ENCODE measurements at places on chromosomes 3 and 15.

GRCh38 chr3:55165278-55165677, 237.4 kb upstream of the LRTM1 start:
- DNase-seq: no peak

DNA sequence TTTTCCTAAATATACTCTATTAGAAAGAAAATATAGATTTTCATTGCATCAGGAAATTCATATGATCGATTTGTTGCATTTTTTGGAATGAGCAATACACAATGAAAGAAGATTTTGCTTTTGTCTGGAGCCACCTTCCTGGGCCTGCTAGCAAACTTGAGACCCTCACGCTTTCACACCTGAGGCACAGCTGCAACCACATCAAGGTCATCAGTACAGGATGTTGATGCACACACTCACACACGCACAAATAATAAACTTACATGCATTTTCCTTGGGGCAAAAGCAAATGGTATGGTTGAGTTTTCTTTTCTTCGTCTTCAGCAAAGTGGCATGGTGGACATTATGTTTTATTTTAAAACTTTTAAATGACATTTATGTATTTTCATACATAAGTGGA, 64.8 kb upstream of the SATB1 start:
- no peak for DNase-seq

- DNase-seq: no peak
Observed at GRCh38 chr3:67421912-67422311, 232.5 kb downstream of the SUCLG2 start.

GRCh38 chr3:29758434-29759322, 477.8 kb downstream of the RBMS3 start:
- DNase-seq: no peak

- no peak for DNase-seq
Observed at GRCh38 chr15:38504680-38505467, 50.9 kb downstream of the FAM98B start.

- no peak for DNase-seq
Observed at GRCh38 chr15:70068783-70069565, 28.7 kb downstream of the TLE3 start.

DNA sequence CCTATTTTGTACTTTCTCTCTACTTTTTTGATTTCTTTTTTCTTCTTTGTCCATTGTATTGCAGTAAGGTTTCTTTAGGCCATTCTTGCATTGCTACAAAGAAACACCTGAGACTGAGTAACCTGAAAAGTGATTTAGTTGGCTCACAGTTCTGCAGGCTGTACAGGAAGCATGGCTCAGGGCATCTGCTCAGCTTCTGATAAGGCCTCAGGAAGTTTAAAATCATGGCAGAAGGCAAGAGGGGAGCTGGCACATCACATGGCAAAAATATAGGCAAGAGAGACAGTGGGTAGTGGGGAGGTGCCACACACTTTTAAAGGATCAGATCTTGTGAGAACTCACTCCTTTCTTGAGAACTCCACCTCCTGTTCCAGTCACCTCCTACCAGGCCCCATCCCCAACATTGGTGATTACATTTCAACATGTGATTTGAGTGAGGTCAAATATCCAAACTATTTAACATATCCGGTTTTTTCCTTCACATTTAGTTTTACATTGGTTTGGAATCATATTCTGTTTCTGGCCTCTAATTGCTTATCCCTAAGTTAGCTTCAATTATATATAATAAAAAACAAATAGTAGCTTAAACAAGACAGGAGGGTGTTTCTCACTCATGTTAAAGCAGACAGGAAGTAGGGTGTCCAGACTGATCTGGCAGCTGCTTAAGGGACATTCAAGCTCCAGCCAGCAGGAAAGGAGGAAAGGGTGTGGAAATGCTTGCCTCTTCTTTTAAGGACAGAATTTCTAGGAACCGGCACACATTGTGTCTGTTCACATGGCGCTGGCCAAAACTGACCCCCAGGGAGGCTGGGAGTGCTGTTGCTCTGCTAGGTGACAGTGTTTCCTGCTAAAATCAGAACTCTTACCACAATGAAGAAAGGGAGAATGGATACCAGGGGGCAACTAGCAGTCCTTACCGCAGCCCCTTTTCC, 28.8 kb upstream of the SKOR1 start:
- DNase-seq: no peak

DNA sequence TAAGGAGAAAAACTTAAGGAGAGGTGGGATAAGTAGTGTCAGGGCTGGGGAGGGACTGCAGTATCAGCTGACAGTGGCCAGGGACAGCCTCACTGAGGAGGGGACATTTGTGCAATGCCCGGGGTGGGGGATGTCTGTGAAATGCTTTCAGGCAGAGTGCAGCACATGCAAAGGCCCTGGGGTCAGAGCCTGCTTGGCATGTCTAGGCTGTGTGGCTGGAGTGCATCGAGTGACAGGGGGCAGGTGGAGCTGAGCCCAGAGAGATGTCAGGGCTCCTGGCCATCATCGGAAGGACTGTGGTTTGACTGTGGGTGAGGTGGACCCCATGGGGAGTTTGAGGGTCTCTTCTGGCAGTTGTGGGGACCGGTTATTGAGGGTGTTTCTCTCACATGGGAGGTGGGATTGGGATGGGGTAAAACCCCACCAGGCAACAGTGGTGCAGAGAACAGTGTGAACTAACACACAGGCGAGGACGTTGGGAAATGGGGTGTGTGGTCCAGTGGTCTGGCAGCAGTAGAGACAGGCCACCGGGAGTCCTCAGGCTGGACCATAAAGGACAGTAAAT, 61.2 kb downstream of the FBLN2 start:
- DNase-seq: no peak

DNA sequence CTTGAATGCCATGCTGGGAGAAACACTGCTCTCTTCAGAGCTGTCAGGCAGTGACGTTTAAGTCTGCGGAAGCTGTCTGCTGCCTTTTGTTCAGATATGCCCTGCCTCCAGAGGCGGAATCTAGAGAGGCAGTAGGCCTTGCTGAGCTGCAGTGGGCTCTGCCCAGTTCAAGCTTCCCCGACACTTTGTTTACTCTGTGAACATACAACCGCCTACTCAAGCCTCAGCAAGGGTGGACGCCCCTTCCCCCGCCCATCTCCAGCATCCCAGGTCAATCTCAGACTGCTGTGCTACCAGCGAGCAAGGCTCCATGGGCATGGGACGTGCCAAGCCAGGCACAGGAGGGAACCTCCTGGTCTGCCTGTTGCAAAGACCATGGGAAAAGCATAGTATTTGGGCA, 99.7 kb downstream of the TAFA4 start:
- DNase-seq: peak; percentile 7

GRCh38 chr3:31462050-31462569, 70.6 kb upstream of the STT3B start:
- no peak for DNase-seq

DNA sequence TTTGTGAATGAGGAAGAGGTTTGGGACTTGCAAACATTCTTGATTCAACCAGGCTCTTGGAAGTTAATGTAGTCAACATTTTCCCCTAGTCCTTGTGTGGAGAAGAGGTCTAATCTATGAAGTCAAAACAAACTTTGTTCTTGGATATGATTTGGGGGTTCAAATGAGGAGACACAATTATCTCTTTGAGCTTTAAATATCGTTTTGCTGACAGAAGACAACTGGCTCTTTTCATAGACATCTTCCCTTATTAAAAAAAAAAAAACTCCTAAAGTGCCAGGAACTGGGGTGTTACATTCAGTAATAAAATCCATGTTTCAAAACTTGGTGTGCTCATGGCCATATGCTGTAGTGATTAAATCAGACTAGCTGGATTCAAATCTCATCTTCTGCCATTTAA, 345.3 kb upstream of the ICE2 start:
- no peak for DNase-seq

DNA sequence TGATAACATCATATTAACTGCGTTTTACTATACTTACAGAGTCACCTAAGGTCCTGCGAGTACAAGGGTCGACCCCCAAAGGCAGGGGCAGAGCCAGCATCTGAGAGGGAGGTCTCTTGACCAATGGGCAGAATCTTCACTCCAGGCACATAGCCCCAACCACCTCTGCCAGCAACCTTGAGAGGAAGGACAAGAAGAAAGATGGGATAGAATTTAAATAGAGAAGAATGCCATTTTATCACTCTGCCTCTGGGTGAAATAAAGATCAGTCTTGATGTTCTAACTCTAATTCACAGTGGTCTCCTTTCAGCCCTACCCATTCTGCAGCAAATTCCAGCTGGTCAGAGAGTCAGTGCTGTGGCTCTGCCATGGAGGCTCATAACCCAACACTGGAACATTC, 26.5 kb downstream of the KNG1 start:
- DNase-seq: no peak

DNA sequence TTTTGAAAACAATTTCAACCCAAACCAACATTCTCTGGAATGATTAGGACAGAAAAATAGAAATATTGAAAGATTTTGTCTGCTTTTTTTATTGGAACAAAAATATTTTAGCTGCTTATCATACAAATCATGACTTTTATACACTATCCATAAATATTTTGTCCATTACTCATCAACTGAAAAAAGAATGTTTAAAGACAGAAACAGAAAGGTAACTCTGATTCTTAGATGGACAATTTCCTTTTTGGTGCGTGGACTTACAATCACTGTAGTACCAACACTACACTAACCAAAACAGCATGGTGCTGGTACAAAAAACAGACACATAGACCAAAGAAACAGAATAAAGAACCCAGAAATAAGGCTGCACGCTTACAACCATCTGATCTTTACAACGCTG, 582.8 kb upstream of the CCDC54 start:
- no peak for DNase-seq

DNA sequence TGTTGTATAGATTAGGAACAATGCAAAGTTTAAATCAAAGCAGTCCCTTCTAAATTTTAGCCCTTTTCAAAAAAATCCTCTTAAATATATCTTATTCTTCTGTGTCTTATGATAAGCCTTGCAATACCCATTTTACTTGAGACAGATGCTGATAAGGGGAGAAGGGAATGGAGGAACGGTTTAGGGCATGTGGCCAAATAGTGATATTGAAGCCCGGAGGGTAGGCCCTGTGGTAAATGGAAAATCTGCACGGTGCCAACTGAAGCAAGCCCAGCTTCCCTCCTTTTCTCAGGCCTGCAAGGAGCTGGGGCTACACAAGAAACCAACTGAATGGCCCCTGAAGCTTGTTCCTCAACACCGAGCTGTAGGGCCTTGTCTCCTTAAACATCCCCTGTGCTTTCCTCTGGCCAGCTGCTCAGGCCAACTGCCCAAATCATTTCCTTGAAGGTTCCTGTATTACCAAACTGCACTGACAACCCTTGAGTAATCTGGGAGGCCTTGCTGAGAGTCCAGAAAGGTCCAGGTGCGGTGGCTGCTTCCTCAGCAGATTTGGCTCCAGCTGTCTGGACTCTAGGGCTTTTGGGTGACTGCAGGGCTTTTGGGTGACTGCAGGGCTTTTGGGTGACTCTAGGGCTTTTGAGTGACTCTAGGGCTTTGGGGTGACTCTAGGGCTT, 67.2 kb downstream of the NCEH1 start:
- DNase-seq: no peak

DNA sequence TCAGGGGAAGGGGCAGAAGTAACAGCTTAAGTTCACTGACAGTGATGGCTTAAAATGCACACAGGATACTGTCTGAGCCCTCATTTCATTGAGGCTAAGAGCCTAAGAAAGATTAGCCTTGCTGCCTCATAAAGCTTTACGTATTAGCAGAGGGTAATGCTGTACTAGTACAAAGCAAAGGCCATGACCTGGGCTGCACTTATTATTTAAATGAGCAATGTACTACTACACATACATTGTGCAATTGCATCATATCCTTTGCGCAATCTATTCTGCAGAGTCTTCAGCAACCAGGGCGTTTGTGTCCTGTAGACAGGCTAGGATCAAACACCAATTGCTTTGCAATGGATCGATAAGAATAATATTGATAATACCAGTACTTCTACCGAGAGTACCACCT, 221.8 kb downstream of the TPRG1 start:
- DNase-seq: no peak

DNA sequence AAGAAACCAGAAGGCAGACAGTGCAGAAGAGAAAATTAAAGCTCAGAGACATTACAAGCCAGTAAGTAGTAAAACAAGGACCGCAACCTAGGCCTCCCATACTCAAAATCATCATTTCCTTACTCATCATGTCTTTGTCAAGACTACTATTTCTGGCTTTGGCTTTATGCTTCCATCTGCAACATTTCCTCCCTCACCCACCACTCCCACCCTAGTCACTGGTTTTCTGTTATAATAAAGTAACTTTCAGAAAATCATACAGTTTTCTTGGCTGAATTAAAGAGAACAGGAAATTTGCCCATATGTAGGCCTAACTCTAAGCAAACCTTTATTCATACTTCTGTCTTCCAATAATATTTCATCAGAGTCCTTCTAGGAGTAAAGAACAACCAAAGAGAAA, 247.6 kb upstream of the RORA start:
- no peak for DNase-seq

DNA sequence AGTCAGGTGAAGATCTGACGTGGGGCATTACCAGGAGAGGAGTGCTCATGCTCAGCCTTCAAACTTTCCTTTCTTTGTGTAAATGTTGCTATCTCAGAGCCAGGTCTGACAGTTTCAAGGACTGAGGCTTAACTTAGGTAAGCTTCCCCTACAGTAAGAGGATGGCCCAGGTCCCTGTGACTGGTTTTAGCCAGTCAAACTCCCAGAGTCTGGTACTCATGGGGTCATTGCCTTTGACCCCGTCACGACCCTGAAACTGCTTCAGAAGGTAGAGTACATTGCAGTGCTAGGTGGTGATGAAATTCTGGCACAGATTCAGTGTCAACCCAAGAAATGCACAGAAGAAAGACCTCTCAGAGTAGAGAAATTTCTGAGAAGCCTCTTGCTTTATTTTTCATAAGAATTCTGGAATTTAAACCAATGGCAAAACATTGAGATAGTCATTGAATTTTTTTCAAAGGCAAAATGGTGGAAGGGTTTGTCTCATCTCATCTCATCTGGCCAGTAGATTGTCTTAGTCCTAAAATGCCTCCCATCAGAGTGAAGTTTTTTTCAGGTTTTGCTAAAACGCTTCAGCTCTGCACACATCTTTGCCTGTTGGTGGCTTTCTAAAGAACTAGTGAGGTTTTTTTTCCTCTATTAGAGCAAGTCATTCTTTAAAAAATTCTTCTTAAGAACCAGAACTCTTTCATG, 23.1 kb downstream of the ZBTB38 start:
- DNase-seq: no peak

DNA sequence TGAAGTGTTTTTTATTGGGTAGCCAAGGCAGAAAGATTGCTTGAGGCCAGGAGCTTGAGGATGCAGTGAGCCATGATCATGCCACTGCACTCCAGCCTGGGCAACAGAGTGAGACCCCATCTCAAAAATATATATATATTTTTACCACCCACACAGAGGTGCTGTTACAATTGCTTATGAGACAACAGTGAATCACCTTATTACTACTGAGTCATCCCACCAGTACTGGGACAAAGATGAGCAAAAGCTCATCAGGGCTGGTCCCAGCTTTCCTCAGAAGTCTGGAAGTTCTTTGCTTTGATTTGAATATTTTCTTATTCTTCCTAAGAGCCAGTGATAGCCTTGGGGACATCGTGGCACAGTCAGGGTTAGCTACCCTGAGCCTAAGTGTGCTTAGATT, 207.7 kb downstream of the SOX2 start:
- DNase-seq: no peak

GRCh38 chr15:80800067-80800466, 20.9 kb downstream of the CEMIP start:
- DNase-seq: no peak
